Hypothalamus (tissue), 51 donors: ENCODE measurements at places on chromosomes 2 and 18.

GRCh38 chr2:105744909-105745853 is at the start of gene NCK2:
Gene NCK2 (plus strand): TSS chr2:105744912. CDS start chr2:105855064, 110,152 bp downstream.
- no peak for DNase-seq

GRCh38 chr2:26556309-26557243 is 78.7 kb upstream of the OTOF start:
- no peak for DNase-seq

DNA sequence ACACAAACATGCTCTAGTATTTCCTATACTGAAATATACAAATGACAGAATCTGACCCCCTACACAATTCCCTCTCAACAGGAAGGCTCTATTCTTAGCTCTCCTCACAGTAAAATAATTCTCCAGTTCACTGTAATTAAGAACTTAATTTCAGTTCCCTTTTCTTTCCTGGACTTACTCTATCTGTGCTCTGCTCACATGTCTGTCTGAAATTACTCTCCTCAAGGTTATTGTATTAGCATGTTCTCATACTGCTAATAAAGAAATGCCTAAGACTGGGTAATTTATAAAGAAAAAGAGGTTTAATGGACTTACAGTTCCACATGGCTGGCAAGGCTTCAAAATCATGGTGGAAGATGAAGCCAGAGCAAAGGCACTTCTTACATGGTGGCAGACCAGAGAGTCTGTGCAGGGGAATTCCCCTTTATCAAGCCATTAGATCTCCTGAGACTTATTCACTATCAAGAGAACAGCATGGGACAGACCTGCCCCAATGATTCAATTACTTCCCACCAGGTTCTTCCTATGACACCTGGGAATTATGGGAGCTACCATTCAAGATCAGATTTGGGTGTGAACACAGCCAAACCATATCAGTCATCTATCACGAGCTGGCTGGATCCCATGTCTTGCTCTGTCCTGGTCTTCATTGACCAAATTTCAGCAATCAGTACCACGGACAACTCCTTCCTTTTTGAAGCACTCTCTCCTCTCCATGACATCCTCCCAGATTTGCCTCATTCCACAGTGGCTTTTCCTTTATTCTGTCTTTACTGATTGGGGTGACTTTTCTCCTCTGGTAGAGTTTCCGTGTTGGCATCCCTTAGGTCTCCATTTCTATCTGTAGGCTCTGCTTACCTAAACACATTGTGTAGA is 110.9 kb downstream of the GALR1 start:
- no peak for DNase-seq

GRCh38 chr2:44097322-44097907 is 71.3 kb upstream of the PPM1B start:
- DNase-seq = no peak

- DNase-seq = peak; percentile 38
Measured at GRCh38 chr2:187994464-187995331, 297.0 kb upstream of the GULP1 start.

DNA sequence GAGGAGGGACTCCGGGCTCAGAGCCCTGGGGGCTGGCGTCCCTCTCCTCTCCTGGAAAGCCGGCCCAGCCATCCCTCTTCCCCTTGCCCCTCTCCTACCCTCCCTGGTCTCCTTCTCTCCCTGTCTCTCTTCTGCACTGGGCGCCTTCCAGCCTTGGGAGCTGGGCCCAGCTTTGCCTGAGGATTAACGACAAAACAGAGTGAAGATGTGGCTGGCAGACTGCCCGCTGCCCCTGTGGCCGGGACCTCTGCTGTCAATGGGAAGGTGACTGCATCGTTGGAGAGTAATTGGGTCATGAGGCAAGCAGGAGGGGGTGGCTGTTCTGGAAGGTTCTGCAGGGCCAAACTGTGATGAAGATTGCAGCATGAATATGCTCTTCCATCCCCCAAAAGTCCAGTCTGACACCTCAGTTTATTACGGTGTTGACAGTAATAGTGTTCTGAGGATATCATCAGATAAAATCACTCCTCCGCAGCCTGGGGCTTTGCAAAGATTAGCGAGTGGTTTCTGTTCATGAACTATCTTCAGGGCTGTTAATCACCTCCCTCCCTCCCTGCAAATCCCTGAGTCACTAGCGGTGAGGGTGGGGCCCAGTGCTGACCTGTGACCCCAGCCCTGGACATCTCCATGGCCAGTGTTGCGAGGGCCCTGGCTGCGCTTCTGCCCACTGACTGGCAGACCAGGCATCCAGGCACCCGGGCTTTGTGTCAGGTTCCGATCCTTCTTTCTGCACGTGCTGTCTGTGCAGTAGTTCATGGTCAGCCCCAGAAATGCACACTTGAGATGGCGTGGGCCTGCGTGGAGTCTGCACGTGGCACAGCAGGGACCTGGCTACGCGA is 23.0 kb downstream of the RTP5 start:
- no peak for DNase-seq
